Stimulated activated CD8-positive, alpha-beta memory T cell treated with anti-CD3 and anti-CD28 coated beads, Interleukin-15, amount 100 ng/mL, for 24 hours (primary cell): ENCODE measurements at places on chromosomes 5 and 9.
A peak's percentile ranks its signal among the peaks of the same experiment; 100 is the strongest.

DNA sequence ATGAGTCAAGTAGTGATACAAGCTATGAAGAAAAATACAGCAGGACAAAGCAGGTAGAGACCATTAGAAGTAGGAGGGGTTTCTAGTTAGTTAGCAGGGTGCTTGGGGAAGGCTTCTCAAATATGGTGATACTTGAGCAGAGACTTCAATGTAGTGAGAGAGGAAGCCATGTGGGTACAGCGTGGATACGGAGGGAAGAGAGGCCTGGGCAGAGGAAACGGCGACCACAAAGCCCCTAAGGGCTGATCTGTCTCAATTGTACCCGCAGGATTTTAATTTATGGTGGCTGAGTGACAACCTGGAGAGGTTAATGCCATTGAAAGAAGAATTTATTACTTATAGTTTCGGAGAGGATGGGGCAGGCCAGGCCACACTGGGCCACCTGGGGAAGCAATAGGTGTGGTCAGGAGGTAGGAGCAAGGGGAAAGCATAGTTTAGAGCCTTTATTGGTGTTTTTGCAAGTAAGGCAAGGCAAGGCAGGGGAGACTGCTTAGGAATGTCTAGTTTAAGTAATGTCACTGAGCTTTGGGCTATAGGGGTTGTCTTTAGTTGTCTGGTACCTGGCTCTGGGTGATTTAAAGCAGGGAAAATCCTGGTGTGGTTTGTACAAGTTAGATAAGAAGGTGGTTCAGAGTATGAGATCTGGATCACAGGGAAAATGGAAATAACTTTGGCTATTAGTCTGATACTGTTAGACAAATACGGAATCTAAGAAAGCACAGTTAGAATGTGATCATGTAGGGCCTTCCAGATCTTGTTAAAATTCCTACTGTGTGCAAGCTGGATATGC, 42.6 kb downstream of the GCNT4 start:
- DNase-seq, result no peak

GRCh38 chr9:96331236-96331947, 29.4 kb upstream of the HSD17B3 start:
- DNase-seq, result no peak

DNA sequence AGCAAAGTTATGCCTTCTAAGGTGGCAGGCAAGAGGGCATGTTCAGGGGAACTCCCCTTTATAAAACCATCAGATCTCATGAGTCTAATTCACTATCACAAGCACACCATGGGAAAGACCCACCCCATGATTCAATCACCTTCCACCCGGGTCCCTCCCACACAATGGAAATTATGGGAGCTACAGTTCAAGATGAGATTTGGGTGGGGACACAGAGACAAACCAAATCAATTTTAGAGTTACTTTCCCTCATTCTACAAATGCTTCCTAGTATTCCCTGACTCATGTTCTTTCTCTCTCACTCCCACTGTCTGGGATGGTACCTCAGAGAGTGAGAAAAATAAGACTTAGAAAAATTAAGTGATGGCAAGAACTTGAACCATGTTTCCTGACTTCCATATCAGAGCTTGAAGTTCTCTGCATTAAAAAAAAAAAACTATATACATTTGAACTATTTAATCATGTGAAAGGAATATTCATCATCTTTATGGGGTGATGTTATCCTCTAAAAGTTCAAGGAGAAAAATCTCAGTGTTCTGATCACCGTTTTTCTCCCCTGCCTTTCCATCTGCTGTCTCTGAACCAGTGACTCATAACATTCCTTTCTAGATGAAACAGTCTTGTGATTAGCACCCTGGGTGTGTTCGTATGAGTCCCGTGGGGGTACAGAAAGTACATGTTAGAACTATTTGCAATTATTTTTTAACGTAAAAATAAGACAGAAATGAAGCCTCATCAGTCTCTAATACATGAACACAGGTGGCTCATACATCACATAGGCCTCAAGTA, 282.9 kb downstream of the SLF1 start:
- DNase-seq, result no peak

GRCh38 chr9:91296354-91296753, 65.4 kb downstream of the AUH start:
- no peak for DNase-seq

DNA sequence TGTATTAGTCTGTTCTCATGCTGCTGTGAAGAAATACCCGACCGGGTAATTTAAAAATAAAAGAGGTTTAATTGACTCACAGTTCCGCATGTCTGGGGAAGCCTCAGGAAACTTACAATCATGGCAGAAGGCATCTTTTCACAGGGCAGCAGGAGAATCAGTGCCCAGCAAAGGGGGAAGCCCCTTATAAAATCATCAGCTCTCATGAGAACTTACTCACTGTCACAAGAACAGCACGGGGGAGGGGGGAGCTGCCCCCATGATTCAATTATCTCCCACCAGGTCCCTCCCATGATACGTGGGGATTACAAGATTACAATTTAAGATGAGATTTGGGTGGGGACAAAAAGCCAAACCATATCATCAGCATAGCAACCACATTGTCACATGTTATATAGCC, 102.5 kb downstream of the GPBP1 start:
- DNase-seq, result no peak

DNA sequence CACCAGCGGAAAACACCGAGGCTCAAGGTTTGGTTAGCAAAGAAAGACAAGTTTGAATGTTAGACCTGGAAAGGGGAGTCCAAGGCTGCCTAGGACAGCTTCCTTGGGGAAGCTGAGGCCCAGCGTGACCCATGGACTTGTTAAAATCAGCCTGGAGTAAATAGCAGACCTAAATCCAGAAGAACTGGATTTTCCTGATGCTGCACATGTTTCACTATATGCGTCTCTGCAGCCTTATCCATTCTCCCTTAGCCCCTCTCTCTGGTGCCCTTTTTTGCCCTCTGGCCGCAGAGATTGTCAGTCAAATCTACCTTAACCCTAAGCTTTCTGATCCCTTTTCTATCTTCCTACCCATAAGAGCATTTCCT, 119.9 kb downstream of the NTRK2 start:
- no peak for DNase-seq

GRCh38 chr5:31186672-31187267, 6.7 kb upstream of the CDH6 start:
- DNase-seq, result no peak

DNA sequence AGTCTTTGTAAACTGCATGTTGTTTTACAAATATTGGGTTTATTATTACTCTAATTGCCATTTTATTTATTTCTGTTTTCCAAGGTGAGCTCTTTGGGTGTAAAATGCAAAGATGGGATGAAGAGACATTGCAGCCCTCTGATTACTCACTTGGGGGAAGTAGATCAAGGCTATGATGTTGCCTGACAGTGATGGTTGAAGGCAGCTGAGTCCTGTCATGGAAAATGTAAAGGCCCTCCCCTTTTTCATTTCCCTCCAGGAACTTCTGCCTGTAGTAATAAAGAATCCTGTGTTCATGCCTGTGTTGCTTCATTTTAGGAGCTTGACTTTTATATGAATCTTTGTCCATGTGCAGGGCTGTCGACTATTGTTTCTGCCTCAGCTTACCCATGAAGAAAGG, 605.4 kb upstream of the CLINT1 start:
- DNase-seq, result no peak

GRCh38 chr5:17196697-17197096, 20.7 kb upstream of the BASP1 start:
- DNase-seq, result no peak

GRCh38 chr9:573691-574410, 267.6 kb upstream of the DMRT1 start:
- no peak for DNase-seq

DNA sequence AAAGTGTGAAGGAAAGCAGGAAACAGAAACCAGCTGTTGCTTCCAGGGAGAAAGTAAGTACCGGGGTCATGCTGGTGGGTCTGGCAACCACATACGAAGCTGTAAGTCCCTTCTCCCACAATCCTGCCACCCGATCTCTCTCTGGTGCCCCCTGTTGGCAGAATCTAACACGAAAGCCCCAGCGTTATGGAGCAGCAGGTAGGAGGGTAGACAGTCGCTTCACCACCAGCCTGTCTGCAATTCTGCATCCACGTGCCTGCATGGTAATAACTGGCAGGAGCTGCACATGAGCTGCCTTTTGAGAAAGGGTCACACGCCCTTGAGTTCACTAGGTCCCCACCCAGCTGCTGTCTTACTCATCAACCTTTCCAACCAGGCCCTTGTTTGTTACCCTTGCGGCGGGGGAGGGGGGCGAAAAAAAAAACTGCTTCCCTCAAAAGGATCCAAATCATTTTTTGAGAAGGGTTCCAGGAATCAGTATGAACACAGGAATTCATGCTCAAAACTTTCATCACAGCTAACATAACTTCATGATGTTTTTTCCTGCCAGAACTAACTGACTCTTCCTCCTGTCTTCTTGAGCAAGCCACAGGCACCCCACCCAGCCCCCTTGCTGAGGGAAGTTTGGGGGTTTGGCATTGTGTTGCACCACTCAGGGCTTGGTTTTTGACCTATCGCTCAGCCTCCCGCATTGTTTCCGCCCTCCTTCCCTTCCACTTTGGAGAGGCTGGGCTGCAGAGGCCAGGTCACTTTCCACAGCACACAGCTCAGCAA, 19.6 kb upstream of the TMEM252 start:
- DNase-seq, result peak; percentile 8

- DNase-seq, result no peak
Measured at GRCh38 chr9:96087669-96088299, 212.3 kb downstream of the ERCC6L2 start.

GRCh38 chr5:93342563-93343061, 238.4 kb downstream of the NR2F1-AS1 start:
- no peak for DNase-seq

GRCh38 chr5:16489322-16489791, 23.8 kb upstream of the ZNF622 start:
- DNase-seq, result no peak

GRCh38 chr9:69571032-69571431, 101.1 kb downstream of the APBA1 start:
- no peak for DNase-seq

- no peak for DNase-seq
Measured at GRCh38 chr5:64666078-64666477, 24.2 kb upstream of the SHISAL2B start.

DNA sequence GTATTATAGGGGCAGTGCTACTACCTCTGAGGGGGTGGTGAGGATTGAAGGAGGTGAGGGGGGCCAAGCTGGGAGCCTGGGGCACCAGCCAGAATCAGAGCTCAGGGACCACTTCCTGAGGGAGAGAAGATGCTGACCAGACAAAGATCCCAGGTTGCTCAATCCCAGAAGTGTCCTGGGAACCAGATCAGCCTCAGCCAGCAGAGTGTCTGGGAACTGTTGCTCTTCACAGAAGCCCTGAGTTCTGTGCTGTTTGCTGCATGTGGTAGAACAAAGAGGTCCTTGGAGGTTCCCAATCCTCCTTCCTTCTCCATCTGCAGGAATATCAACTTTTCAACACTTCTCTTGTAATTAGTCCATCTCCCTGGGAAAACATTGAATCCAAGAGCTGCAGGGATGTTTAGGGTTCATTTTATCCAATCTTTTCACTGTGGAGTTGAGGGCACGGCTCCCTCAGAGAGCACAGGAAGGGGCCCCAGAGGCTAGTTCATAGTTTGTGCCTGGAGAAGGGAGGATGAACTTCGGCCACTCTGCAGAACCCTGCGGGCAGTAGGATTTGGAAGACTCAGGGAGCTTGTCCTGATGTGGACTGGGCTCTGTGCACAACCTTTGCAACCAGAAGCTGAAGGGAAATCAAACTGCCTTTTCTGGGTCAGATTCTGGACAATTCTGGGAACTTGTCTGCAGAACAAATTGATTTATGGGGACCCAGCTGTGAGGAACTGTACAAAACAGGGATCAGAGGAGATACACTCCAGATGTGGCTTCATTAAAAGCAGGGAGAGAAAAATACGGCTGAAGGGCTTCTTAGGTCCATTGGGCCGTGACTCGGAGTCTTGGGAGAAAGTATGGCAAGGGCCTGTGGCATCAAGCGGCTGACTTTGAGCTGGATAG, 57.1 kb downstream of the GALNT12 start:
- no peak for DNase-seq

DNA sequence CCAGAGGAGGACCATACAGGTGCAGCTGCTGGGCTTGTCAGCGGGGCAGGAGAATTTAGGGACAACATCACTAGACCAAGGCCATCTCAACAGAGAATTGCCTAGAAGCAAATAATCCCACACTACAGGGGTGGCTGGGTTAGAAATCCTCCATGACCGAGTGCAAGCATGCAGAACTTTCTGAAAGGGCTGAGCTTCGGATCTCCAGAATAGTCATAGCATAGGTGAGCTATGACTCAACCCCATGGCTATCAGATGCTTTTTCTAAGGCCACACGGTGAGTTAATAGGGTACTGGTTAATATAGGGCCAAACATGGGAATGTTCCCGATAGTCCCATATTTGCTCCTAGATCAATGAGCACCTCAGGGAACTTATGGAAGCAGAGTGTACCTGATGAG, 4.2 kb downstream of the KCNIP1 start:
- no peak for DNase-seq

- DNase-seq, result no peak
Measured at GRCh38 chr9:97220894-97221477, 86.5 kb upstream of the CCDC180 start.

DNA sequence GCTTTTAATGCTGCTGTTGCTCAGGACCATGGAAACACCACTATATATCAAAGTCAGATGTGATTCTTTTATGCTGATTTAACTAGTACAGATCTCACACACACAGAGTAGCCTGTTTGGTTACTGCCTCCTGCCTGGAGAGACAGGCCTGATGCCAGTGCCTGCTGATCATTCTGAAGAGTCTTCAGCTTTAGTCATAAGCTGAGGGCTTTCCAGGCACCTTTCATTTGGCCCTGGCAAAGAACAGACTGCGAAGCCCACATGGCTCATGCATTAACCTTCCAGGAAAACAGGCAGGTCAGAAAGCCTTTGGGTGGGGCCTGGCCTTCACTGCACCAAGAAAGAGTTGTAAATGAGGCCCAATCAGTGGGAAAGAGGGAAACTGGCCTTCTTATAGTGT, 144.7 kb downstream of the SAXO1 start:
- DNase-seq, result no peak

- no peak for DNase-seq
Measured at GRCh38 chr9:12933957-12934356, 159.1 kb downstream of the LURAP1L start.

GRCh38 chr9:76764138-76764537, at the start of gene PCA3:
Gene PCA3 (plus strand): TSS chr9:76764438.
- DNase-seq, result no peak

GRCh38 chr9:99787556-99787955, 34.1 kb upstream of the NR4A3 start:
- no peak for DNase-seq

- DNase-seq, result no peak
Measured at GRCh38 chr9:34179213-34180136, 632 bp downstream of the UBAP1 start.

- no peak for DNase-seq
Measured at GRCh38 chr5:5387192-5387591, 35.3 kb upstream of the ICE1 start.

GRCh38 chr5:180739271-180739670, 587 bp downstream of the OR2Y1 start:
- DNase-seq, result no peak

GRCh38 chr9:1522219-1522767, 472.1 kb downstream of the DMRT2 start:
- DNase-seq, result no peak

GRCh38 chr5:33231935-33232334, 208.8 kb upstream of the TARS1 start:
- DNase-seq, result no peak
